ENCODE measurements at places on chromosomes 12 and 14. TPM values are rescaled to one million over a fixed set of nuclear protein-coding genes. Genes with fewer than 3 reads are reported as not detected.

DNA sequence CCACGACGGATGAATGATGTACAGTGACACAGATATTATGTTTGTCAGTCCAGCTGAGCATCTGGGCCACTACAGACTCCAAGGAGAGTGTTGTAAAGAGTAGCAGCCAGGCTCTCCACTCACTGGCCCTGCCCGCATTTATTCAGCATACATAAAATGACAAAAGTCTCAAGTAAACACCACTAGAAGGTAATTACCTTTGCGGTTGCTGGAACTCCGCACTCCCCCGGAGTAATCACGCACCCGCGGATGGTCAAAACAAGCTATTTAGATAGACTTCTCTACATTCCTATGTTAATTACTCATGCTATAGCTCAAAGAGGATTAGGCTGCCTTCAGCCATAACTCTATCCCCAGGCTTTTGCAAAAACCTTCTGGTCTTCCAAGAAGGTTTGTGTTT lies 18.8 kb upstream of the STRAP start:
- peak; percentile 66 for DNase-seq

- DNase-seq, result peak; percentile 70
These were observed 6.6 kb downstream of the TSPAN19 start for GRCh38 chr12:85029456-85029855.

The GALNT6 gene
- 20.2 TPM for total RNA-seq

- no peak for DNase-seq
These were observed 7.6 kb upstream of the KERA start for GRCh38 chr12:91065396-91065795.

GRCh38 chr12:32264961-32265360 lies 134.4 kb upstream of the FGD4 start:
- no peak for DNase-seq

DNA sequence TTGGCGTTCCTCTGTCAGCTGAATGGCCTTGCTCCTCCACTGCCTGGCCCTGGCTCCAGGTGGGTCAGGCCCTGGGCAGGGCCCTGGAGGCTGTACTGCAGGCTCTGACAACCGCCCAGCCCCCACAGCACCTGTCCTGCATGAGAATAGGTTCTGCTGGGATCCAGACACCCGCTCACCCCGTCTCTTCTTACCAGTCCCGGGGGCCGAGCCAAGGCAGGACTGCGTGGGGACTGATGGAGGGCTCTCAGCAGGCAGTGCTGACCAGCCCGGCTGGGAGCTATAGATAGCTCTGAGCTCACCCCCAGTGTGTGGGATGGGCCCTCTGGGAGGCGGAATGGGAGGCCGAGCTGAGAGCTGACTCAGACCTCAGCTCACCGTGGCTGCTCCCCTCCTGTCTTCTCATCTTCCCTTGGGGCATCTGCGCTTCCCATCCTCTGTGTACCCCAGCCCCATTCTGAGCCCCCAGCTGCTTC lies 39.6 kb downstream of the TEAD4 start:
- peak; percentile 74 for DNase-seq

- DNase-seq, result no peak
These were observed 148.6 kb downstream of the ANO4 start for GRCh38 chr12:100942984-100943749.

GRCh38 chr12:108629824-108630476 lies 3.7 kb downstream of the SELPLG start:
- no peak for DNase-seq

GRCh38 chr14:75306927-75307699 lies 28.5 kb downstream of the FOS start:
- DNase-seq, result peak; percentile 41

The SIX4 gene
- 50.2 TPM for total RNA-seq

DNA sequence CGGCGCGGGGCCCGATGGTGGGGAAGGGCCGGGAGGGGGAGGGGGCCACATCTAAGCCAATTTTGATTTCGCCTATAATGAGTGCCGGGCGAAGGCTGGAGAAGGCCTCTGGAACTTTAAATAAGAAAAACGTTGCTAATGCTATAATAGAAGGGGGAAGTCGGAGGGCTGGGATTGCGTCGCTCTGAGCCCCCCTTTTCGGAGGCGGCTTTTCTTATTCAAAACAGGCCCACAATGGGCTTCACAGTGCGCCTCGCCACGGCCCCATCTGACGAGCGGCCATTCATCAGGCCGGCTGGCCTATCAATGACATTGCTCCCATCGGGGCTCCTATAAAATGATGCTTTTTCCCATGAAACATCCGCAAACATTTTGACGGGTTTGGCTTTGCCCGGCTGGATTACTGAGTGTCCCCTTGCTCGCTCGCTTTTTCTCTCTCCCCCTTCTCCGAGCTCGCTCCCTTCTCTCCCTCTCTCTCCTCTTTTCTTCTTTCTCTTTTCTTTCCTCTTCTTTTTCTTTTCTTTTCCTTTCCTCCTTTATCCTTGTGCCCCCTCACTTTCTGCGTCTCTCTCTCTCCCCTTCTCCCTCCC lies at the start of gene RFX4:
Gene RFX4 (plus strand): TSS at position 364 of the 590 bp plus-strand sequence. CDS start 317 bp downstream, outside the sequence.
- DNase-seq, result peak; percentile 90

DNA sequence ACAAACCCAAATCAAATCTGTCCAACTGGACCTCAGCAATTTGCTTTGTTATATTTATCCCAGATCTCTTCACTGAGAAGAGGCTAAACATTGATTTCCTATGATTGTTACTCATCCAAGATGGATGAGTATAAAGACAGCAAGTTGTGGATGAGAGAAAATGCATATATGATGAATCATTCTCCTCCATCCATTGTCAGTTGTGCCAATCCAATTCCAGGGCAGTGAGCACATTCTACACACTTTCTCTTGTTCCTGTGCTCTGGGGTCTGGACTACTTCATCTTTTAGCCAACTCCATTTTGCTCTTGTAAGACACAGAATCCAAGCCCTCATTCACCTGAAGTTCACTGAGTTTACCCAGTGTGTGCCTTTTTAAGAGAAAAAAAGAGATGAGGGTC lies 105.7 kb downstream of the GCH1 start:
- no peak for DNase-seq

GRCh38 chr14:35159742-35160409 lies 37.5 kb downstream of the PRORP start:
- DNase-seq, result no peak

- peak; percentile 67 for DNase-seq
These were observed 253.8 kb downstream of the RMST start for GRCh38 chr12:97716356-97716755.

DNA sequence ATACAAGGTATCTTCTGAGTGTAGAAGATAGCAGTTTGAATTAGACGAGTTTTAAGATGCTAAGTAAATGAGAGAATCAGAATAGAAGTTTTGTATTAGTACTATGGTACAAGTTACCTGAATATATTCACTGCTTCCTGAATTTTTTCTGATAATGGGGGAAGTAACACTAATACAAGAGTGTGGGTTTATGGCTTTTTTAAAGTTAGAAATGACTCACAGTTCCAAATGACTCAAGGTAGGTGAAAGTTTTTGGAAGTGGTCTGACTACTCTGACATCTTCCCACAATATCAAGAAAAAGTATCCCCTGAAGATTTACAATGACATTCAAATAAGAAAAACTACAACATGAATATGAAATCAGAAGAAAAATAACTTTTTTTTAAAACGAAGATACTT lies 123.7 kb upstream of the GARIN6 start:
- no peak for DNase-seq

The IRAK3 gene
- 1.6 TPM for total RNA-seq

DNA sequence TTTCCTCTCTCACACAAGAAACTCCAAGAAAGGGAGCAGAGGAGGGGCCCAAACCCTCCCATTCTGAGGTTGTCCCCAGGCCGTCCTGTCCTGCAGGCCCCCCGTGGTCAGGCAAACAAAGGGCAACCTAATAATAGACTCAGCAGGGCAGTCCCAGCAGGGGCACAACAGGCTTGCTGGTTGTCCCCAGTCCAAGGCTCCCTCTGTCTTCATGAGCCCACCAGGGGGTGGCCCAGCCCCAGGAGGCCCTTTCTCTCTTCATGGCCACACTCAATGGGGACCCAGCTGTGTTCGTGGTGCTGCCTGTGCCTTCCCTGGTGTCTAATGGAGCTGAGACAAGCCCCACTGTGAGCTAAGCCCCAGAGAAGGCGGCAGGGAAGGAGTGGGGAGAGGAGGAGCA lies 359.9 kb downstream of the ADGRD1 start:
- no peak for DNase-seq

GRCh38 chr12:114500131-114500530 lies 94.2 kb upstream of the TBX5 start:
- DNase-seq, result no peak

DNA sequence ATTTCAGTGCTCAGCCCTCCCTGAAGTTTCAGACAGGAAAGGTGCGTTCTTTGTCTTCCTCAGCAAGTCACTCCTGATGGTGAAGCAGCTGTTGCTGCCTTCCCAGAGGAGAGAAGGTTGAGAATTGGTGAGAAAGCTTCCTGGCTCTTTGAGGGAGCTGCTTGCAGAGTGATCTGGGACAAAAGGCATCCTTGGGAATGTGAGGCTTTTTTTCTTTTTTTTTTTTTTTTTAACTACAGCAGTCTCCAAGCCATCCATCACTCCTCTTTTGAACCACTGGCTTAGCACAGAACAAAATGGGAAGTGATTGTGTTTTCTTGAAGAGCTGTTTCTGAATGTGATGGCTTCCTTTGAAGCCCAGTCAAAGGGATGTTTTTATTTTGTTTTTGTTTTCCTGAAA lies 120.4 kb upstream of the LRIG3 start:
- DNase-seq, result peak; percentile 39

The ADAM21 gene
- total RNA-seq, result not detected

- no peak for DNase-seq
These were observed 512 bp downstream of the ACTR10 start for GRCh38 chr14:58200480-58200841.

GRCh38 chr12:93003531-93004239 lies 74.6 kb upstream of the EEA1 start:
- no peak for DNase-seq

DNA sequence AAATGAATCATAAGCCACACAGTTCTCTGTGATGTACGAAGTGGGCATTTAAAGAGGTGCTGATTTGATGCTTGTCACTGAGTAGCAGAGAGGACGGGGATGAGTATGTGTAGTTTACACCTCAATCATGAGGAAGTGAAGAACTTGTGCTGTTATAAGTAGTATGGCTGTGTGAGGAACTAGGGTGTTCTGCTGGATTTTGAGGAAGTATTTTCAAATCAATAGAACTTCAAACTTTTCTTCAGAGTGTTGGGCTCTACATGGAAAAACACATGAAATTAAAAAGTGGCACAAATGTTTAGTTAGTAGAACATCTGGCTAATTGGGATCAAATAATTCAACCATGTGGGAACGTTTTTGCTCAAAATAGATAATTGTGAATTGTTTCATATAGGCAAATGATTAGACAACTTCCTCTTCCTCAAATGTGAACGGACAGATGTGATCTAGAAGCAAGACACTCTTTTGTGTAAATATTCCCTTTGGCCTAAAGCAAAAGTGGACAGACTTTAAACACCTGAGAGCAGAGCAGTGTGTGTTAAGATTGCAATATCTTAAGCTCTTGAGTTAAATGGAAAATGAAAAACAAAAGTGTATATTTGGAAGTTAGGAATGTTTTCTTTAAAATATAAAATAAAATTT lies 168.5 kb downstream of the NAV3 start:
- no peak for DNase-seq

DNA sequence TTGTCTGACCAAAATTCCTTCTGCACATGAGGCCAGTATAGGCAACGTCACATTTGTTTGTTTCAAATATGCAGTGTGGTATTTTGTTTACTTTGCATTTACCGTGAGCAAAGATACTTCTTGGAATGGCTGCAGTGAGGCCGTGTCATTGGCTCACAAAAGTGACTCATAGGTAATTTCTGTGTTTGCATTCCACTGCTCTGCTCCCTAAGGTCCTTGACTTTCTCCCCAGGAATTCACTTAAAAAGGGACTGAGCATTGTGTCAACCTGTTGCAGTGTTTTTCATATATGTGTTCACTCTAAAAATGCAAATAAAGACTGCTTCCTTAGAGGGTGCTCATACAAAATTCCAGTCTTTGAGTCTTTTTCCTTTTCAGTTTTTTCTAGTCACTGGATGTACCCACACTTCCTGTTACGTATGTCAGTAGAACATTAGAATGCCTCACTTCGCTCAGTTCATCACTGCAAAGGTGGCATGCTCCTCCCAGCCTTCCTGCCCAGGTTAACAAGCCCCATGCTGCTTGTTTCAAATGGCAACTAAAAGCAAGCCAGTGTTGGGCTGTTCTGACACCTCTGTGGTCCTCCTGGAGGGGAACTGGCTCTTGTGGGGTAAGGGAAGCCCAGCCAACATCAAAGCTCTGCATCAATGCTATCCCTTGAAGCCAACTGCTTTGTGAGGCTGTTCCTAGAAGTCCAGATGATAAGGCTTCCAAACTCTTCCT lies 9.1 kb downstream of the C12orf76 start:
- peak; percentile 27 for DNase-seq

The M6PR gene
- total RNA-seq, result 103 TPM

DNA sequence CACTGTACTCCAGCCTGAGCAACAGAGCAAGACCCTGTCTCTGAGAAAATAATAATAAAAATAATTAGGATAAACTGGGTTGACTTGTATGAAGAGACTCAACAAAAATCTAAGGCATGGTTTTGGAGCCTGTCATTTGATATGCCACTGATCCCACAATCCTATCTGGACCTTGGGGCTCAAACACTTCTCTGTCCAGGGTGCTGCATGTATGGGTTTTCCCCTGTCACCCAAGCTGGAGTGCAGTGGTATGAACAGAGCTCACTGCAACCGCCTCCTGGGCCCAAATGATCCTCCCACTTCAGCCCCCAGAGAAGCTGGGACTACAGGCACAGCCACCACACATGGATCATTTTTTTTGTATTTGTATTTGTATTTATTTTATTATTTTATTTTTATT lies 5.3 kb upstream of the VSIG10 start:
- no peak for DNase-seq

DNA sequence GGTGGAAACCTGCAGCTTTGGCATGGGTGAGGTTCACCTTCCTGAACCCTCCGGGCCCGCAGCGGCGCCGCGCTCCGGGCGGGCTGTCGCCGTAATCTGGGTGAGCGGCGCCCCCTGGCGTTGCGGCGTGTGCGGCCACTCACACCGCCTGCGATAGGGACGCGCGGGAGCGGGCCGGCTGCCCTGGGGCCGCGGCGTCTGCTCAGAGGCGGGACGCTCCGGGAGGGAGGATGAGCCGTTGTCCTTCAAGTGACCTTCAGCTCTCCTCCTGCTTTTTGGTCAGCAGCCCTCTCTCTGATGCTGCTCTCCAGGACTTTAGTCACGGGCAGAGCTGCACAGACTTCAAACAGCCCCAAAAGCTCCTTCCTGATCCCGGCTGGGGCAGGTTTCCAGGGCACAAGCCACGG lies 211.7 kb upstream of the FKBP4 start:
- peak; percentile 83 for DNase-seq

DNA sequence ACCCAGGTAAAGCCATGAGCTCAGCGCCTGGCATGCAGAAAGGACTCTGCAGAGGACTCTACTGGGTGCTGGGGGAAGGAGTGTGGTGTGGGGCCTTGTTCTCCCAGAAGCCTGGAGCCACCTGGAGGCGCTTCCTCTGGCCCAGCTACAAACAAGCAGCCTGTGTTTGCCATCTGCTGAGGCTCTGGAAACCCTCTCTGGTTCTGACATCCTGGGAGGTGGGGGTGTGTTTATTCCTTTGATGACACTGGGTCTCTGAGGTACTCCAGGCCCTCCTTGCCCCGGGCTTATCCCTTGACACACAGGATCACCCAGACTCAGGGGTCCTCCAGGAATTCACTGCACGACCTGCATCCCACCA lies 44.9 kb downstream of the RNF34 start:
- DNase-seq, result no peak
